HFFc6 (cell line): ENCODE measurements at places on chromosomes 5 and 9. TPM values are rescaled to one million over a fixed set of nuclear protein-coding genes. Genes with fewer than 3 reads are reported as not detected.

DNA sequence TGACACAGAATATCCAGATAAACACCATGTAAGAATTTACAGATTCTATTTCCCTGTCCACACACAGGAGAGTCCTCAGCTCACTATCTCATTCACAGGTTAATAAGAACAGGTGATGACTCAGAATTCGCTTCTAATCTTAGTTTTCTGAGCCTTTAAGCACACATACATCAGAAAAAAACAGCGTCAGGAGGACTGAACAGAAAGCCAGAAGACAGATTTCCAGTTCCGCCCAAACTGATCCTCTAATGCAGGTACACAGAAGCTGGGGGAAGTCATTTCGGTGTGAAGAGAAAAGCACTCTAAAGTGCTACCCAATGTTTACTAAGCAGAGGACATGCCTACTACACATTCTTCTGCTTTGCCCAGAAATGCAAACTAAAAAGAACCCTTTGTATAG is 1.6 kb downstream of the CEMIP2 start:
- DNase-seq: no peak

DNA sequence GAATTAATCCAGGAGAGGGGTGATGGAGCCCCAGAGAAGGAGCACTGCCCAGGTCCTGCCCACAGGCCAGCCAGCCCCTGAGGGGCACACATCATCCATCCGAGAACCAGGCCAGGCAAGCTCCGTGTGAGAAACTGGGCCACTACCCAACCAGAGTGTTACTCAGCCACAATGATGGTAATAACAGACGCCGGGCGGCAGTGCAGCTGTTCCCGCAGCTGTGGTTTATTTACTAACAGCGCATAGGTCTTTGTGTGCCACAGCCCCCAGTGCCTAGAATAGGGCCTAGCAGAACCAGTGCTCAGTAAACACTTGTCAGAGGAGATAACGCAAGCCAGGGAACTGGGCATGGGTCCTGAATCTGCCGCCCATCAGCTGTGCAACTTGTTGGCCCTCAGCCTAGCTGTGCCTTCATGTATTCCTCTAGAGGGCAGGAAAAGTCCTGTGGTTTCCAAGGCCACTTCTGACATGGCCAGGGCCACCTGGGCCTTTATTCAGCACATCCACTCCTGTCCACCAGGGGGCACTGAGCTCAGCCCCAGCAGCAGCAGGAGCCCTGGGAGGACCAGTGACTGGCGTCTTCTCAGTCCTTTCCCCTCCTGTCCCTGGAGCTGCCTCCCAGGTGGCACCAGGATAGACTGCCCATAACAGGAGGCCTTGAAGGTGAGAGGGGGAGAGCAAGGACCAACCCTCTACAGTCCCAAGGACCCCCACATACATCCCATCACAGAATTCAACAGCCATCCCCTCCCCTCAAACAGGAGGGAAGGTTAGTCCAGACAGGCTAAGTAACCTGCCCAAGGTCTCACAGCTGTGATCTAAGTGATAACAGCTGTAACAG is 2.1 kb downstream of the MXD3 start:
- peak; percentile 68 for DNase-seq

DNA sequence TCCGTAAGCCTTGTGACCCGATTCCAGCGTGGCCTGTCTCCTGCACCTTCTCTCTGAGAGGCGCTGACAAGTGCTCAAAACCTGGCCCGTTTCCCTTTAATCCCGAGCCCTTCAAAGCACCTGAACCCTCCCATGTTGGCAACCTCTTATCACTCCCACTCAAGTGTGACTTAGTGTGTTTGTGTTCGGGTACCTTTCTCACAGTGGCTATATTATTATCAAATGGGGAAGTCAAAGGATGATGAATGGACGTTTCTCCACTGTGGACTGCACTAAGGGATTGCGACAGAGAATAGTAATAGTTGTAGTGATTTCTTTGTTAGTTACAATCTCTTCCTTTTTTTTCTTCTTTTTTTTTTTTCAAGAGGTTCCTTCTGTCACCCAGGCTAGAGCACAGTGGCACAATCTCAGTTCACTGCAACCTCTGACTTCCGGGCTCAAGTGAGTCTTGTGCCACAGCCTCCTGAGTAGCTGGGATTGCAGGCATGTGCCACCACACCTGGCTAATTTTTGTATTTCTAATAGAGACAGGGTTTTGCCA is 65.4 kb upstream of the TNFSF8 start:
- no peak for DNase-seq

- DNase-seq: no peak
These were observed 271.5 kb downstream of the CCDC171 start for GRCh38 chr9:15824310-15824709.

DNA sequence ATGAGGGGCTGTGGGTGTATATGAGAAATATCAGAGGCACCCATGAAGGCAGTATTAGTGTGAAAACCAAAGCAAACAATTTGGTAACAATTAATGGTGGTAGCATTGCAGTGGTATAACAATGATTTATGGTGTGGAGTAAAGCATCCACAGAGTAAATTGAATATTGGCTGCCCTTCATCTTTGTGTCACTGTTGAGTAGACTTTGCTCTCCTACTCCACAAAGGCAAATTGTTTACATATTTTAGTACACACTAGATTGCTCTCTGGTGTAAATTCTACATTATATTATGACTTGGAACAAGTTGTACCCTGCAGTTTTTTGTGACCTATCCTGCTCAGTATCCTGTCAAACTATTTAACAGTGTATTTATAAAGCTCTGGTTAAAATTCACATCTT is 455.5 kb upstream of the RORB start:
- no peak for DNase-seq

- DNase-seq: peak; percentile 27
These were observed 70.8 kb downstream of the NXNL2 start for GRCh38 chr9:88605512-88606362.

DNA sequence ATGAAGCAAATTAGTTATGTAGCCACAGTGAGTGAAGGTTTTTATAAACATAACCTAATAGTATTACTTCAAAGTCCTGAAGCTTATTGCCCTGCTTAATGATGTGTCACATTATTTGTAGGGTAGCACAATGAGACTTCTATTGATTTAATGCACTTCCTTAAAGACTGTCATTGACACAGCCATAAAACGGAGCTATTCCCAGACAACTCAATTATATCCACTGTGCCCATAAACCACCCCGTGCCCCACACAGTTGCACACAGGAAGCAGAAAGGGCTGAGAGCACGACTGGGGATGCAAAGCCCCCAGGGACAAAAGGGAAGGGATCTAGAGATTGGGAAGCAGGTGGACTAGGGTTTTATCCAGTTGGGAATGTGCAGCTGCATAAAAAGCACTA is 37.0 kb downstream of the TRIM32 start:
- DNase-seq: no peak

DNA sequence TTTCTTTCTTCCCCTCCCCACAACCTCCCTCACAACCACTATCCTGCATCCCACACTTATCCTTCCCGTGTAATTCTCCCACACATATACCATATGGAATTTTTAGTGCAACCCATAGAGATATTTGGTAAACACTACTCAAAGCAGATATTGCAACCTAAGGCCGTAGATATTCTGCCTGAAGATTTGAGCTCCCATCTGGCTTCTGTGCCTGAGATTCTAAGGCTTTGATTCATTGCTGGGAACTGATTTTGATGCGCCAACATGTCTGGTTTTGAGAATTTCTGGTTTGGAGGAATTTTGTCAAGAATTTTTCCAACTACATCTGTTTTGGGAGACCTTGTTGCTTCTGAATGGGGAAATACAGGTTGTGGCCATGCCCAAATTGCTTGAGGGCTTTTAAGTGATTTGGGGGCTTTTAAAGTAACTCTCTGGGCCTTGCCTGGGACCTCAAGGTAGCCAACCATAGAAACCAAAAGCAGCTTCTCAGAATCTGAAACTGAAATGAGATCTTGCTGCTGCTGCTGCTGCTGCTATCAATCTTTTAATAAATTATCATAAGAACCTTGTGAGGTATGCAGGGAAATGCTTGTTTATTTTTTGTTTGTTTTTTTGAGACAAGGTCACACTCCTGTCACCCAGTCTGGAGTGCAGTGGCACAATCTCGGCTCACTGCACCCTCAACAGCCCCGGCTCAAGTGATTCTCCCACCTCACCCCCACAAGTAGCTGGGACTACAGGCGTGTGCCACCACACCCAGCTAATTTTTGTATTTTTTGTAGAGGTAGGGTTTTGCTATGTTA is 36.2 kb downstream of the PLAC8L1 start:
- no peak for DNase-seq

DNA sequence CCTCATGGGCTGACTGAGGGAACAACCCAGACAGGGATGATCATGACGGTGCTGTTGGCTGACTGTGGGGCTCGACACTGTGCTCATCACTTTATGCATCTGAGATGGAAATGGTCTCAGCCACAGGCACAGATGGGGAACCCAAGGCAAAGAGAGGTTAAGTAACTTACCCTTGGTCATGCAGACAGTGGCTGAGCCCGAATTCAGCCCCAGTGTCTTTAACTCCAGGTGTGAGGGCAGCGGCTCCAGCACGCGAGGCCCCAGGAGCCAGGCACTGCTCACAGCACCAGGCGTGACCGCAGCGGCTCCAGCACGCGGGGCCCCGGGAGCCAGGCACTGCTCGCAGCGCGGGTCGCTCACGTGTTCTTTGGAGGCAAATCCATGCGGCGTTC is 45.3 kb upstream of the FCN1 start:
- DNase-seq: no peak

GRCh38 chr5:141514330-141515133 is 25.7 kb downstream of the PCDHGC5 start:
- DNase-seq: peak; percentile 41

DNA sequence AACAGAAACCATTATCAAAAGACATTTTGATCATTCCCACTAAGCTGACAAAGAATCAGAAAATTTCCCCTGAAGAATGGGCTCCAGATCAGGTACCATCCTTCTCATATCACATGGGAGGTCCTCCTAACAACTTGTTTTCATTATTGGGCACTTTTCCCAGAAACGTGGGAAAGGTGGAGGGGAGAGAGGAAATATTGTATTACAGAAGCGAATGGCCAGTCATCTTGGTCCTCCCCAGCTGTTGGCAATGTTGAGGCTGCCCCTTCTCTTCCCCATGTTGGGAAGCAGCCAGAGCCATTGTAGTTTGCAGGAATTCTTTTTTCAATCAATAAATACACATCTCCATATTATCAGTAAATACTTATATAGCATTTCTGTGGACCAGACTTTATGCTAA is 126.2 kb upstream of the ZNF608 start:
- no peak for DNase-seq

- DNase-seq: no peak
These were observed 382.1 kb downstream of the CDH18 start for GRCh38 chr5:19605846-19606407.

DNA sequence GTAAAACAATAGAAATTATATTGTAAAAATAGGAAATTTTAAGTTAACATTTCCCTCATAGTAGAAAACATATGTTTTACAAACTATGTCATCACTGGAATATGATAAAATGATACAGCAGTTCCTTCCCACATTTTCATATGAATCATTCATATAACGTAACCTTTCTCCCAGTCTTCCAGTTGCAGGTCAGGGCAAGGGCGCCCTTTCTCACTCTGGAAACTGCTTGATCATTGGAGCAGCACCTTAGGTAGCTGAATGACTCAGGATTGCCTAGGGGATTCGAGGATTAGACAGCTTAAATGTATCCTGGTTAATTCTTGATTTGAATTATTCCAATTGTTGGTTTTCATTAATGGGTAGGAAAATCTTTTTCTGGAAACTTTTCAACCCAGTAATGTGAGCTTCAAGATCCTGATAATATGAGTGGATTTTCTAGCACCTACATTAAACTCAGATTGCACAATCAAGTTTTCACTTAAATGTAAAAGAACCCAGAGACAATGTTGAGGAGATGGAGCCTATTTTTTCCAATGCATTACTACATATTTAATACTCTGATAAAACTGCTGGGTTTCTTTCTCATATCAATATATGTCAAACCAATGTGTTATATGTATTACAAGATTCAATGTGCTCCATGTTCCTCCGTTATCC is 32.6 kb upstream of the ANXA1 start:
- peak; percentile 30 for DNase-seq

The WDR38 gene
- not detected in 2 replicates for total RNA-seq

The GAS1 gene
- 5.0 to 7.8 TPM (median 7.6 TPM) in 3 replicates for total RNA-seq

The AFAP1L1 gene
- 3.7 to 6.4 TPM (median 5.1 TPM) in 3 replicates for total RNA-seq

The FGD3 gene
- total RNA-seq: not detected in 3 replicates

The TAF1L gene
- 0.06 TPM in 1 of 3 replicates, not detected in the others for total RNA-seq

The IL13 gene
- total RNA-seq: not detected in 3 replicates

The KIAA1958 gene
- 3.8 to 9.7 TPM (median 8.2 TPM) in 3 replicates for total RNA-seq

The THBS4 gene
- total RNA-seq: 0.20 to 0.73 TPM (median 0.48 TPM) in 3 replicates
